Activated CD8-positive, alpha-beta memory T cell treated with anti-CD3 and anti-CD28 coated beads for 1 hour (primary cell): ENCODE measurements at places on chromosomes 16 and 17.

- no peak for DNase-seq
Observed at GRCh38 chr16:24054741-24055491, 201.2 kb upstream of the CACNG3 start.

DNA sequence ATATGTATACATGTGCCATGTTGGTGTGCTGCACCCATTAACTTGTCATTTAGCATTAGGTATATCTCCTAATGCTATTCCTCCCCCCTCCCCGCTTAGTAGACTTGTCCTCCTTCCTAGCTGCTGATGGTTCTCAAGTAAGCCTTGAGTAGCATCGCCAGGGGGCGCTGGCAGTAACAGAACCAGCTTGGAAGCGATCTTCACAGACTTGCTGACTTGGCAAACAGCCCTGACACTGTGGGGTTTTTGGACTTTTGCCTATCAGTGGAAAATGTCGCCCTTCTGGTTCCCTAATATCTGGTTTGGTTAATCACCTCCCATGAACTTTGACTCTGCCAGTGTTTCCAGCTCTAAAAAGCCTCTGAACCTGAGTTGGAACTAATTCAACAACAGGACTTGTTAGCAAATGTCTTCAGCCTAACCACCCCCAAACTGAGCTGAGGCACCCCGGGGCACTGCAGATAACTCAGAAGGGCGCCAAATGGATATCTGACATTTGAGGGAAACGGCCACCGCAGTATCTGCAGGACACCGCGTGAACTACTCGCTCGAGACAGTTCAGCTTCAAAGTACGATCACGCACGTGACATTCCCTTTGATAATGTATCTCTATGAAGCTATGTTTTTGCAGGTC lies 15.4 kb upstream of the SPATA32 start:
- DNase-seq, result peak; percentile 85

DNA sequence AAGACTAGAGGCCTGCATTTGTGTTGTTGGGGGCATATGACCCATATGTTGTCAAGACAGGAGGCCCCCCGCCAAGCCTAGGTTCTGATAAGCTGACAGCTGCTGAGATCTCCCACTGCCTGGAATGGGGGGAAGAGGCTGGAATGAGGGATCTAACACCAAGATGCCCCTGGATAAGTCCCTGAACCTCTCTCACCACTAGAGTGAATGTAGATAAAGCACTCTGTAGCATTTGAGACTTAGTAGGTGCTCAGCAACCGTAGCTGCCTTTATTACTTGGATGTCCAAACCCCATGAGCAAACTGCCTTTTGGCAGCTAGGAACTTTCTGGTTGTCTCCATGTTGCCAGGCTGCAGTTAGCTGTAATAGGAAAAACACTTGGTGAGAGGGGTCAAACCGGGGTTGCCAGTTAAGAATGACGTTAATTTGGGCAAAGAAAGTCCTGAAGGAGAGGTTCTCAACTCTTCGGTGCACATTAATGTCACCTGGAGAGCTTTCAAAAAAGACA lies 4.4 kb upstream of the RASL10B start:
- DNase-seq, result no peak

DNA sequence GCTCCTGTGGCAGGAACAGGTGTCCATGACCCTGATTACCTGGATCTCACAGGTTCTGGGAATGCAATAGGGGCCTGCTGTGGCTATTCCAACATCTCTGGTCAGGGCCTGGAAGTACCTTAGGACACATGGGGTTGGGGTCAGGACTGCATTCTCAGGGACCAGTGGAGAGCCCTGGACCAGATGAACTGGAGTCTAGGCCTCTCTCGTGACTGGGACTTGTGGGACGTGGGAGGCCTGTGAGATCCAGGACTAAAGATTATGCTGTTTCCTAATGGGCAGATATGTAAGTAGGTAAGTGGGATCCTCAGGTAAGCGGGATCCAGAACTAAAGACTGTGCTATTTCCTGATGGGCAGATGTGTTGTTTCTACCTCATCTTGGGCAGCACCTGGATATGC lies 16.2 kb upstream of the CD300A start:
- DNase-seq, result no peak

DNA sequence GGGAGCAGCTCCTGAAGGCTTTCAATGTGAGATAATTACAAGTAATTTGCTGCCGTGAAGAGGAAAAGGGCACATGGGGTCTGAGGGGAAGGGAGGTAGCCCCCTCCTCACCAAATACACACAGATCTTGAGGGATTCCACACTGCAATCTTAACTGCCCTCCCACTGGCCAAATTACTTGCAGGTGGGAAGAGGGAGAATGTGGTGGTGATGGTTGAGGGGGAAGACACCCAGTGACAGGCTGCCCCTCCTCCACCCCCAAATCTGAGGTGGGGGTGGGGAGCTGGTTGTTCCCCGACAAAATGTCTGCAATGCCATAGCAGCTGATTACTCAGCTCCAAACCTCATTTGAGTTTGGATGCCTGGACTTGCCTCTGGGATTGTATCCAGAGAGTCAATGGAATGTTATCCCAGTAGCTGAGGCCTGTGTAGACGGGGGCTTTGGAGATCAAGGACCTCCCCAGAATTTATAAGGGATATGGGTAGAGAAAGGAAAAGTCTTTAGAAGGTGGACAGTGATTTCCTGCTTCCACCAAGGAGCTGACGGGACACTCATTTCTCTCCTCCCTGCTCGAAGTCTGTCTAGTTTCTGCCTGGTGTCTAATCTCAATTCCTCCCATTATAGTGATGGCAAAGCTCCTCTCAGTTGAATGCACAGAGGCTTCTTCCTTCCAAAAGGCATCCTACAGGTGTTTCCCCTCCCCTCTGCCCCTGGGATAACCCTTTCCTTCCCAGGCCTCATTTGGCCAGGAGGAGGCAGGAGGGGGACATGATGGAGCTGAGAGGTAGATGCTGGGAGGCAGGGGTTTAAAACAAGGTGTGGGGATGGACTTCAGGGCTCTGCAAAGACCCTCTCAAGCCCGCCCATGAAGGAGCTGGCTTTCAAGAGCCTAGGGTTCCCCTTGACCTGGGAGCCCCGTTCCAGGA lies 8.7 kb downstream of the DLX4 start:
- DNase-seq, result no peak

DNA sequence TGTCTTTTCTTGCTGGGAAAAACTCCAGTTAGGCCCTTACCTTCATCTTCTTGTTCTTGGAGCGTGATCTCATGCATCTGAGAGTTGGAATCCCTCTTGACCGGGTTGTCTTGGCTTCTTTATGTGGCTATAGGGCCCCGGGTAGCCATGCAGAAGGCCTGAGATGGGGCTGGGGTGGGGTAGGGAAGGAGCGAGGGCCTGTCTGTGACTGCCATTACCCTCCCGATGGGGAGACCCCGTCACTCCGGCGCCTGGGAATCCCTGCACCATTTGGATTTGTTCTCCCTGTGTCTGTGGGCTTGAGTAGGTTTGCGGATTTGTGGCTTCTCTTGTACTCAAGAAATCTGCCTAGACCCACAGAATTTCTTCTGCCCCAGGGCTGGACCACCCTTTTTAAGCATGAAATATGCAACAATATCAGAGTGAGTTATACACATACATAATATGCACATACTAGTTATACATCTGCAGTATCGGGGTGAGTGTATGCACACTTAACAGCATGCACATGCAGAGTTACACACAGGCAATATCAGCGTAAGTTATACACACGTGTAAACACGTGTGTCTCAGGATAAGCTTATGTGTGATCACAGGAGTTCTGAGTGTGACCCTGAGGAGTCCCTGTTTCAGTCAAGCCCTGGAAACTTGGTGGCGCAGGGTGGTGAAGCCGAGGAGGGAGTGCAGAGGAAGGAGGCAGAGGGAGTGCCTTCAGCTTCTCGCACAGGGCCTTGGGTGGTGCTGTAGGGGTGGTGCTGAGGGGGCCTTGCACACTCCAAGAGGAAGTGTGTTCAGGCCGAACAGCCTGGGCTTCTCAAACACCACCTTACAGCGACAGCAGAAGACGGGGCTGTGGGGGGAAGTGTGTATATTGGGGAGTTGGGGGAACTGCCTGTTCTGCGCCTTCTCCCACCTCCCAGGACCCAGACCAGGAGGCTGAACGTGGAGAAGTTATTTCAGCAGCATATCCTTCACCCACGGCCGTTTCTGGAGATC lies 18.5 kb downstream of the CCDC42 start:
- DNase-seq, result no peak

DNA sequence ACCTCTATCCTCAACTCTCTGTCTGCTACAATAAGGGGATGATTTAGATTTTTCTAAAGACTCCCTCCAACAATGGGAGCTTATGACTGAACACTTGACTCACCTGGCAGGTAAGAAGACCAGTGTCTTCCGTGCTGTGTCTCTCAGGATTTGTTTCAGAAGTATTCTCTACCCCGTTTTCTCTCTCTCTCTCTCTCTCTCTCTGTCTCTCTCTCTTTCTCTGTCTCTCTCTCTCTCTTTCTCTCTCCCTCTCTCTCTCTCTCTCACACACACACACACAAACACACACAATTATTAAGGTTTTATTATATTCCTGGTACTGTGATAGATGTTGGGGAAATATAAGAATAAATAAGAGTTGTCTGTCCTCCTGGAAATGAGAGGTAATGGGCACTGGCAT lies 263.9 kb downstream of the TOX3 start:
- no peak for DNase-seq

GRCh38 chr16:26700250-26700649 lies 366.5 kb upstream of the C16orf82 start:
- DNase-seq, result no peak

DNA sequence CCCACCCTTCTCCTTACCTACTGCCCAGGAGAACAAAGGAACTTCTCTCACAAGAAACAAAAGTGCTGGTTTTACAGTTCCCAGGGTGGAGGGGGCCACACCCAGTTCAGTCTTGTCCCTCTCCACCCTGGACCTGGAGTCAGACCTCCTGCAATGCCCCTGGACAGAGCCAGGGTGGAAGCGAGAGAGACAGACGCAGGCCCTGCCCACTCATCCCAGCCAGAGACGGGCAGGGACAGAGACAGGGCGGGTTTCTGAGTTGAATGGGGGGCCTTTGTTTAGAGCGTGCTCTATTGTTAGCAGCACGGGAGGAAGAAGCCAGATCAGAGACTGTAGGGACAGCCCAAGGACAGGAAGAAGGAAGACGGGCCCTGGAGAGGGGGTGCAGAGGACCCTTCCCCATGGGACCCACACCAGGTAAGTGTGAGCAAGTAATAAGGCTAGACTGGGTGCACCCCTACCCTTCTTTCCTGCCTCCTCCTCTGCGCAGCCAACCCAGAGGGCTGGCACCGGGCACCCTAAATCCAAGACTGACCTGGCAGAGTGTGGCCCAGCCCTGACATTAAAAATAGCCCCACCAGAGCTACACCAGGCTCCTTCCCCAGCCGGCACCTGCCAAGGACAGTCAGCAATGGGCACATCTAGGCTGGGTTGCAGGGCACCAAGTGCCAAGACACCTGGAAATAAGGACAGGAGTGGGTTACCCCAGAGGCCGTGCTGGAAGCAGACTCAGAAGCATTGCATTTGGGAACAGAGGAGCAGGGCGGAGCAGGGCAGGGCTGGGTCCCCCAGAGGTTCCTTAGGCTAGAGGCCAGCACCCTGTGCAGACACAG lies 10.9 kb downstream of the JUP start:
- no peak for DNase-seq

DNA sequence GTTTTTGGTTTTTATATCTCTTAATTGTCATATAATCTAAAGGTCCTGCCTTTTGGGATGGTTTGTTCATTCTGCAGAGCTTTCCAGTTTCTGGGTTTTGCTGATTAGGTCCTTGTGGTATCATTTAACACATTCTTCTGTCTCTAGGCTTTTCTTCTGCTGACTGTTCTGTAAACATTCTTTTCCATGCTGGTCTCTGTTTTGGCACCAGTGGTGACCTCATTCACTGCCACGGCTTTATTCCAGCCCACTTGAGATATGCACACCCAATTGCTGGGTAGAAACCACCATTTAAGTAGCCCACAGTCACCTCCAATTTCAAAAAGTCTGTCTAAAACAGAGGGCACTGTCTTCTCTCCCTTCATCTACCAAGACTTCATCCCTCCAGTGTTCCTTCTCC lies 31.1 kb upstream of the COX10 start:
- DNase-seq, result no peak

DNA sequence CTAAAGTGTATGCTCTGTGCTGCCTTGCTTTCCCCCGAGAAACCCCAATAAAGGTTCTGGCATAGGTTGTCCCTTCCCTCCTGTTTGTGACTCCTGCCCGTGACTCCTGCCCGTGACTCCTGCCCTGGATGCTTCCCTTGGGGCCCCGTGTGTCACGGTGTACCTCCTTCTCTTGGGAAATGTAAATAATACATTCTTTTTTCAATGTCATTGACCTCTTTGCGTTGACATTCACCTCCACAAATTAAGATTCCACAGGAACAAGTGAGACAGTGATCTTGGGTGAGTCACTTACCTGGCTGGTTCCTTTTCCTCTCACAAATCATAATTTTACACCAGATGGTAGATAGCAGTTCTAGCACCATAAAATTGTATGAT lies 632 bp downstream of the CCL15 start:
- no peak for DNase-seq

GRCh38 chr17:28956112-28956511 lies 4.8 kb upstream of the PHF12 start:
- no peak for DNase-seq

GRCh38 chr17:43640491-43641252 lies 21.1 kb downstream of the MEOX1 start:
- no peak for DNase-seq

GRCh38 chr17:35361027-35361426 lies 12.4 kb downstream of the SLFN11 start:
- DNase-seq, result no peak

- DNase-seq, result no peak
Observed at GRCh38 chr17:40182606-40183005, 5.3 kb downstream of the RAPGEFL1 start.

DNA sequence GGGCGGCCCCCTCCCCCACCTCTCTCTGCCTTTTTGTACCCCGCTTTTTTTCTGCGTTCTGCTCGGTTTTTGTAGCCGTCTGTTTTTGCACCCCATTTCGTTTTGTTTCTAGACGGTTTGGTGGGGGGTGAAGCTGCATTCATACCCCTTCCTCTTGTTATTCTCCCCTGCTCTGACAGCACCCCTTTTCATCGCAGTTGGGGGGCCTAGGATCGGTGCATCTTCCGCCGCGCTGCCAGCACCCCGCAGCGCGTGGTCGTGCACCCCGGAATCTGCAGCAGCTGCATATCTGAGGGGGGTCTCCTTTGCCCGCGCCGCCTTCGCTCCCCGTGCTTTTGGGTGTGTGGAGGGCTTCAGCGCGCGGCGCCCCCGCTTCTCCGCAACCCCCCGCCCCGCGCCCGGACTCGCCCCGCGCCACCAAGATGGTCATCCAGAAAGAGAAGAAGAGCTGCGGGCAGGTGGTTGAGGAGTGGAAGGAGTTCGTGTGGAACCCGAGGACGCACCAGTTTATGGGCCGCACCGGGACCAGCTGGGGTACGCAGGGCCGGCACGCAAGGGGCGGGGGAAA lies 455 bp downstream of the ATP1B2 start:
- DNase-seq, result no peak

- DNase-seq, result no peak
Observed at GRCh38 chr16:87782033-87782432, 16.2 kb upstream of the KLHDC4 start.

GRCh38 chr17:55648086-55648485 lies 74.6 kb downstream of the TMEM100 start:
- no peak for DNase-seq
